ENCODE measurements at places on chromosomes 2 and 18.

GRCh38 chr2:133457861-133458260 lies 110.4 kb downstream of the NCKAP5 start:
- H3K36me3 ChIP-seq, result no peaks in the 10 kb centered on the region
- no peak for DNase-seq
- no peak overlapping the region for H3K27ac ChIP-seq
- no peaks in the 10 kb centered on the region for H3K27me3 ChIP-seq
- no peaks in the 10 kb centered on the region for H3K4me1 ChIP-seq
- no peak overlapping the region for H3K4me3 ChIP-seq

GRCh38 chr18:25517881-25518715 lies 166.1 kb upstream of the ZNF521 start:
- H3K27me3 ChIP-seq, result no peaks in the 10 kb centered on the region
- no peak overlapping the region for H3K27ac ChIP-seq
- H3K4me3 ChIP-seq, result no peak overlapping the region
- DNase-seq, result no peak
- H3K36me3 ChIP-seq, result no peaks in the 10 kb centered on the region
- no peaks in the 10 kb centered on the region for H3K4me1 ChIP-seq

DNA sequence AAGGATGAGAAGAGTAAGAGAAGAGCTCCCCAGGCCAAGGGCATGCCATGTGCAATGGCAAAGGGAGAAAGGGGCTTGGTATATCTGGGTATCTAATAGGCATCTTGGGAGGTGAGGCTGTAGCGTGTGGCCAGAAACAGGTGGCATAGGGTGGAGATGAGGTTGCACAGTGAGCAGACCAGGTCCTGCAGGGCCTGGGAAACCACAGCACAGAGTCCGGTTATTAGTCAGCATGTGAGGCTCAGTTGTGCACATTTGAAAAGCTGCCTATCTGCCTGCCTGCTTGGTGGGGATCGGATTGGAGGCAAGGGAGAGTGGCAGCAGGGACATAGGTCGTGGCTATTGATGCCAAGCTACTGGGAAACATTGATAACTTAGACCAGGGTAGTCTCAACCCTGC lies 190.6 kb downstream of the TPGS2 start:
- no peak for DNase-seq
- no peak overlapping the region for H3K27ac ChIP-seq
- H3K27me3 ChIP-seq, result no peaks in the 10 kb centered on the region
- no peaks in the 10 kb centered on the region for H3K4me1 ChIP-seq

GRCh38 chr2:5664278-5664681 lies 27.9 kb upstream of the SOX11 start:
- no peaks in the 10 kb centered on the region for H3K4me1 ChIP-seq
- no peak overlapping the region for H3K4me3 ChIP-seq
- no peaks in the 10 kb centered on the region for H3K36me3 ChIP-seq
- no peak overlapping the region for H3K27ac ChIP-seq
- no peak for DNase-seq

DNA sequence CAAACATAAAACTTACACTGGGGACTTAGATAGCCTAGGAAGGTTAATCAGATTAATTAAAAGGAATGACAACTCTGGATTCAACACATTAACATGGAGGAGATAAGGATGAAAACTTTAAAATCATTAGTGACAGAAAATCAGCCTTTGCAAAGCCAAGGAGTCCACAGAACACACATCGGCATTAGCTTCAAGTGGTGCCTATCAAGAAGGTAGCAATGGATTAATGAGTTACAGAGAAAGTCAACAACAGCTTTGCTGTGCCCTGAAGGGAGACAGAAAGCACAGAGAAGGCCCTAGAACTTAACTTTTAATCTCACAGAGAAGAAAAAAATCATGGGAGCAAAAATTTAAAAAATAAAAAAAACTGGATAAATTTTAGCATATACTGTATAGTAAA lies 88.6 kb downstream of the KCNH7 start:
- H3K27me3 ChIP-seq, result no peaks in the 10 kb centered on the region
- no peaks in the 10 kb centered on the region for H3K36me3 ChIP-seq
- H3K4me1 ChIP-seq, result no peaks in the 10 kb centered on the region
- DNase-seq, result no peak
- H3K27ac ChIP-seq, result no peak overlapping the region

GRCh38 chr2:171521361-171522051 lies 768 bp upstream of the CYBRD1 start:
- peak overlapping the region; percentile 72 for H3K4me3 ChIP-seq
- no peaks in the 10 kb centered on the region for H3K36me3 ChIP-seq
- H3K4me1 ChIP-seq, result peaks cover 18% of the 10 kb centered on the region
- DNase-seq, result no peak
- H3K27me3 ChIP-seq, result no peaks in the 10 kb centered on the region

- no peaks in the 10 kb centered on the region for H3K27me3 ChIP-seq
- H3K36me3 ChIP-seq, result no peaks in the 10 kb centered on the region
Observed at GRCh38 chr2:148218326-148219075, 197.6 kb downstream of the MBD5 start.

GRCh38 chr2:96962567-96963203 lies 23.7 kb downstream of the FAM178B start:
- H3K36me3 ChIP-seq, result no peaks in the 10 kb centered on the region
- no peaks in the 10 kb centered on the region for H3K4me1 ChIP-seq
- H3K27me3 ChIP-seq, result no peaks in the 10 kb centered on the region
- no peak overlapping the region for H3K27ac ChIP-seq
- DNase-seq, result no peak

DNA sequence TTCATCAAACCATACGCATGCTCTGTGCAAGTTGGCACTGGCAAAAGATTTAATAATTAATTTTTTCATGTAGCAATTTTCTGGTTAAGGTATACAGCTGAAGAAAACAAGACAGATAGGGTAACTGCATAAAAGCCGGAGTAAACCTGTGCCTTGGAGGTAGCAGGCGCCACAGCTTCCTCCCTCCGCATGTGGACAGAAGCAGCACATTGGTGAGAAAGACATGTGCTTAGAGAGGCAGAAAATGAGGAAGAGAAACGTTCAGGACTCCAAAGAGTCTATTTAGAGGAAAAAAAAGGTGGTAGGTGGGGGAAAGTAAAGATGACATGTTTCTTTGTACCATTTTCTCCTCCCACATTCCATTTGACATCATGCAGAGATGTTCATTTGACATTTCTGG lies 9.3 kb downstream of the ST6GAL2 start:
- DNase-seq, result no peak
- H3K27me3 ChIP-seq, result no peaks in the 10 kb centered on the region
- H3K4me1 ChIP-seq, result no peaks in the 10 kb centered on the region
- no peaks in the 10 kb centered on the region for H3K36me3 ChIP-seq
- no peak overlapping the region for H3K4me3 ChIP-seq

- peak overlapping the region; percentile 61 for H3K4me3 ChIP-seq
- DNase-seq, result no peak
- H3K36me3 ChIP-seq, result no peaks in the 10 kb centered on the region
- H3K27me3 ChIP-seq, result no peaks in the 10 kb centered on the region
- H3K4me1 ChIP-seq, result no peaks in the 10 kb centered on the region
Observed at GRCh38 chr2:179861027-179861415, 391 bp downstream of the ZNF385B start.

DNA sequence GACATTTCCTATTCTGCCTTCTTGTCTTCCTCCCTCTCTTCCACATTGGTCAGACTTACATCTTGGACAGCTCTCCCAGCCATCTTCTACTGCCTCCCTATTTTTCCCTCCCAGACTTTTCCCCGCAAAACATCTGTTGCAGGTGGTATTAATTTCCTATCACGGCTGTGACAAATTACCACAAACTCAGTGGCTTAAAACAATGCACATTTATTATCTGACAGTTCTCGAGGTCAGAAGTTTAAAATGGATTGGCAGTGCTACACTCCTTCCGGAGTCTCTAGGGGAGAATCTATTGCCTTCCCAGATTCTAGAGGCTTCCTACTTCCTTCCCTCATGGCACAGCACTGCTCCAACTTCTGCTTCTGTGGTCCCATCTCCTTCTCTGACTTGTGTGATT lies 33.3 kb downstream of the STRADB start:
- H3K4me3 ChIP-seq, result no peak overlapping the region
- no peak overlapping the region for H3K27ac ChIP-seq
- DNase-seq, result no peak
- H3K4me1 ChIP-seq, result no peaks in the 10 kb centered on the region
- peaks cover 19% of the 10 kb centered on the region for H3K36me3 ChIP-seq
- H3K27me3 ChIP-seq, result no peaks in the 10 kb centered on the region

DNA sequence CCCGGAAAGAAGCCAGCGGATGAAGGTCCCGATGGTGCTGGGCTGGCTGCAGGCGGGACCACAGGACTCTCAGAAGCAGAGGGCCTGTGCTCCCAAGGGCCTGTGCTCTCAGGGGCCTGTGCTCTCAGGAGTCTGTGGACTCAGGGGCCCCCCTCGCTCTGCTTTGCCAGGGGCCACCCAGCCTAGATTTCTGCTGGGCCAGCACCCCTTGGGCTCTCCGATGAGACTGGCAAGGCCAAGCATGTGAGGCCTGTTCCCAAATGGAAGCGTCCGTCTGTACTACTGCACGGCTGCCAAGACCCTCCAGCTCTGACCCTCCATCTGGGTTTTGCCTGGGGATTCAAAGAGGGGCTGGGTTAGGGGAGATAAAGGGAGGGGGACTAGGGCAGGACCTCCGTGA lies 54.6 kb downstream of the SH3BP4 start:
- no peaks in the 10 kb centered on the region for H3K36me3 ChIP-seq
- H3K27me3 ChIP-seq, result no peaks in the 10 kb centered on the region
- no peaks in the 10 kb centered on the region for H3K4me1 ChIP-seq
- no peak for DNase-seq

GRCh38 chr18:25281556-25281955 lies 70.4 kb downstream of the ZNF521 start:
- H3K27ac ChIP-seq, result no peak overlapping the region
- no peaks in the 10 kb centered on the region for H3K27me3 ChIP-seq
- no peaks in the 10 kb centered on the region for H3K36me3 ChIP-seq
- H3K4me1 ChIP-seq, result no peaks in the 10 kb centered on the region

DNA sequence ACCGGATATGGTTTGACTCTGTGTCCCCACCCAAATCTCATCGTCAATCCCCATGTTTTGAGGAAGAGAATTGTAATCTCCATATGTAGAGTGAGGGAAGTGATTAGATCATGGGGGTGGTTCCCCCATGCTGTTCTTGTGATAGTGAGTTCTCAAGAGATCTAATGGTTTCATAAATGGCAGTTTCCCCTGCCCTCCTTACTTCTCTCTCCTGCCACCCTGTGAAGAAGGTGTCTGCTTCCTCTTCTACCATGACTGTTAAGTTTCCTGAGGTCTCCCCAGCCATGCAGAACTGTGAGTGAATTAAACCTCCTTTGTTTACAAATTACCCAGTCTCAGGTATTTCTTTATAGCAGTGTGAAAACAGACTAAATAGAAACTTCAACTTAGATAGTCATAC lies 69.5 kb downstream of the SESTD1 start:
- no peak overlapping the region for H3K27ac ChIP-seq
- DNase-seq, result no peak
- H3K27me3 ChIP-seq, result no peaks in the 10 kb centered on the region
- no peak overlapping the region for H3K4me3 ChIP-seq
- peaks cover 9% of the 10 kb centered on the region for H3K4me1 ChIP-seq
- no peaks in the 10 kb centered on the region for H3K36me3 ChIP-seq

DNA sequence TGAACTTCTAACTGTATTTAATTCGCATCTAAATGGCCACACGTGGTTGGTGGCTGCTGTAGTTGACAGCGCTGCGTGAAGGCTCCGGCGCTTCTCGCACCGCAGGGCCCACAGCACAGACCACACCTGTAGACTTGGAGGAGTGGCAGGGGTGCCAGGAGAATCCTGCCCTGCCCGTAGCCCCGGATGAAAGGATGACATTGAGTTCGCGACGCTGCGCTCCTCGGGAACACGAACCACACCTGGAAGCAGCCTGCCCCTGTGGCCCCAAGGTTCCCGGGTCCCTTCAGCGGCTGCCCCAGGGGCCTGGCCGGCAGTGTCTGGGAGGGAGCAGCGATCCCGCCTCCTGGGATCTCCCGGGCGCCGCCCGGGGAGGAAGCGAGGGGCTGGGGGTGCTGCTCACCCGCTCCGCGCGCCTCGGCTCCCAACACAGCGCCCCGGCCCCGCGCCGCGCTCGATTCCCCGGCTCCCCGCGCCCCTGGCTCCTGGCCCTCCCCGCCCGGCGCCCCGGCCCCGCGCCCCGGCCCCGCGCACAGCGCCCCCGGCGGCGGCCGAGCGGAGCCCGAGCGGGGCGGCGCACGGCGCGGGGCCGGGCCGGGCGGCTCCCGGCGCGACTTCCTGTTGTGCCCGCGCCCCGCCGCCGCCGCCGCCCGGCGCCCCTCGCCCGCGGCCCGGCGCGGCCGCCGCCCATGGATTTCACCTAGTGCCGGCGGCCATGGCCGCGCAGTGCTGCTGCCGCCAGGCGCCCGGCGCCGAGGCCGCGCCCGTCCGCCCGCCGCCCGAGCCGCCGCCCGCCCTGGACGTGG lies at the start of gene RNPEPL1:
TSS of gene RNPEPL1 (plus strand) at position 613 of the 806 bp plus-strand sequence. CDS start at position 716, 103 bp downstream.
- peaks cover 31% of the 10 kb centered on the region for H3K4me1 ChIP-seq
- peak; percentile 65 for DNase-seq
- no peaks in the 10 kb centered on the region for H3K27me3 ChIP-seq
- peak within 1 kb of the TSS; percentile 77 for H3K4me3 ChIP-seq
- peak within 1 kb of the TSS; percentile 91 for H3K27ac ChIP-seq

DNA sequence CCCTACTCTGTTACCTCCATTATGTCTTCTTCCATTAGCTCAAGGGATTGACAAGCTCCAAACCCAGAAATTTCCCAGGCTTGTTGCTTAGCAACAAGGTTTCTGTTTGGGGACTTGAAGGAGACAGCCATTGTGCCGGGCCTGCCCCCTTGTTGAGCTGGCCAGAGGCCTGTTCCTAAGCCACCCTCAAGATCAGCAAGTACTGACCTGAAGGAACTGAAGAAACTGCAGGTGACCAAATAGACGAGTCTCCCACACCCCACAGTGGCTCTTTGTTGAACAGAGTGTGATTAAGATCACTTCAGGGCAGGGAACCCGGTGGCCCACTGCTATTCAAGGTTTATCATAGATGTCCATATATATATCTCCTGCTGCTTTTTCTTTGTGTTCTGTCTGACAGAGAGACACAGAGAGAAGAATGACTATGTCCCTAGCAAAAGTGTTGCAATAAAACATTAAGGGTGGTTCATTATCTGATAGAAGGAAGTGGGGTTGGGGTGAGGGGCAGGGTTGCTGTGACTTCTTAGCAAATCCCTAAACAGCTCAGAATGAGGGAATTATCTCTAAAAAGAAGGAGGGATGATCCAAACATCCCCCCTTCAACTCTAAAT lies 69.2 kb downstream of the RNF144A start:
- DNase-seq, result no peak
- H3K4me3 ChIP-seq, result no peak overlapping the region
- no peaks in the 10 kb centered on the region for H3K4me1 ChIP-seq
- H3K27me3 ChIP-seq, result no peaks in the 10 kb centered on the region

DNA sequence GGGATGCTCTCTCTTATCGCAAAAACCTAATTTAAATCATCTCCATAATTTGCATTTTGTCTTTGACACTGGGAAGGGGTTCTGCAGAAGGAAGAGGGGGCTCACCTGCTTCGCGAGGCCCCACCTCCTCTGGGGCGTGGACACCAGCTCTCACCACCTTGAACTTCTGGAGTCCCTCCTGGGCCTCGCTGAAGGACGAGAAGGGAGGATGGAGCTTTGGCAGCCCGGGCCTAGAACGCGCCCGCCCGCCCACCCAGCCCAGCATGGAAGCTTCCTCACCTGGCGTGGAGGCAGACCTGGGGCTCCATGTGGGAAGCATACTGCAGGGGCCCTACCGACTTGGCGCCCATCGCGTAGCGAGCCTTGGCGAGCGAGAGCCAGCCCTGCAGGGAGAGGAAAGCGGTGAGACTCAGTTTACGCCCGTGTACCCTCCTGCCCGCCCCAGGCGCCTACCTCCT lies 1.1 kb upstream of the IMP4 start:
- peak overlapping the region; percentile 82 for H3K4me3 ChIP-seq
- H3K27ac ChIP-seq, result peak overlapping the region; percentile 97
- peaks cover 3% of the 10 kb centered on the region for H3K4me1 ChIP-seq
- peaks cover 29% of the 10 kb centered on the region for H3K36me3 ChIP-seq

Measured in ascending aorta (tissue), 2 donors.